NCI-H2029 treated with DMSO at 0.1 percent for 48 hours (cell line): ENCODE measurements at places on chromosomes 1 and 21.

GRCh38 chr1:43372172-43372571 is 4.4 kb upstream of the ELOVL1 start:
- no peak for DNase-seq

GRCh38 chr1:91381844-91382243 is 22.8 kb downstream of the HFM1 start:
- no peak for DNase-seq

DNA sequence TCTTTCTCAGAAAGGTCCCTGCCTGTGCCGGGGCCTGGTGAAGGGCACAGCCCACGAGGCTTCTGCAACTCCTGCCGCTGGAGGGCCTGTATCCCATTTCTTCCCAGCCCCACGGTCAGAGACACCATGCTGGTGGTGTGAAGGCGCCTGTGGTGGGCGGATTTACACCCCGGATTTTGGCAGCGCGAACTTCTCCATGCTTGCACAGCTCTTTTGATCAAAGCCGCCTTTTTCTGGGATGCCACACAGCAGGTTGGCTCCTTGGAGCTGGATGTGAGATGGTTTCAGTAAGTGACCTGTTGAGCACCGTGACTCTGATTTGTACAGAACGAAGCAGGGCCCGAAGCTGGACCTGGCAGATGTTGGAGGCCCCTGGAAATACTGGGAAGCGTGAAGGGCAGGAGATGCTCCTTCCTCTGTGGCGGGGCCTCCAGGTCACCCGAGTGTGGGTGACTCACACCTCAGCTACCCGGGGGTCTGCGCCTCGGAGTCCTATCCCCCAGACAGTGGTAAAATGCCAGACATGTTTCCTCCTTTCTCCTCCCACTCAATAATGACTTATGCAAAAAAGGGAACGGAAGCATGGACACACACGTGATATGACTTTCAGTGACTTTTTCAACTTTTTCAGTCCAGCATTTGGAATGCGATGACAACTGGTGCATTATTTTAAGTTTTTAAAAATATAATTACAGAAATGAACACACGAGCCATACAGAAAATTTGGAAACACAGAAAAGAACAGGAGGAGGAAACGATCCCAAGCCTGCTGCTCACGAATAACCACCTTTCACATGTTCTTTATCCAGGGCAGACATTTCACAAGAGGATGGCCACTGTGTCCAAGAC is 9.0 kb downstream of the UMODL1 start:
- no peak for DNase-seq

- no peak for DNase-seq
Observed at GRCh38 chr1:180566026-180566425, 7.3 kb downstream of the OVAAL start.

DNA sequence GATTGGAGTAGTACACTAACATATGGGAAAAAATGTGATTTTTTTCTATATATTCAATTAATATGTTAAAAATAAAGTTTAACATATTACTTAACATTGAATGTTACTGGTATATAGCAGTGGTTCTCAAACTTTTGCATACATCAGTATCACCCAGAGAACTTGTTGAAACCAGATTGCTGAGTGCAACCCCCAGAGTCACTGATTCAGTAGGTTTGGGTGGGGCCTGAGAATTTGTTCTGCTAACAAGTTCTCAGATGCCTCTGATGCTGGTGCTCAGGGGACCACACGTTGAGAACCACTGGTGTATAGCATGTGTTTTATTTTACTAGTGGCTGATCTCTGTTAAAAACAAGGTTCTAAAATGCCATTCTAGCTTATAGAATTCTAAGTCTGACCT is 161.9 kb downstream of the HHIPL2 start:
- DNase-seq: no peak

- no peak for DNase-seq
Observed at GRCh38 chr1:26574719-26575251, 45.2 kb downstream of the RPS6KA1 start.

DNA sequence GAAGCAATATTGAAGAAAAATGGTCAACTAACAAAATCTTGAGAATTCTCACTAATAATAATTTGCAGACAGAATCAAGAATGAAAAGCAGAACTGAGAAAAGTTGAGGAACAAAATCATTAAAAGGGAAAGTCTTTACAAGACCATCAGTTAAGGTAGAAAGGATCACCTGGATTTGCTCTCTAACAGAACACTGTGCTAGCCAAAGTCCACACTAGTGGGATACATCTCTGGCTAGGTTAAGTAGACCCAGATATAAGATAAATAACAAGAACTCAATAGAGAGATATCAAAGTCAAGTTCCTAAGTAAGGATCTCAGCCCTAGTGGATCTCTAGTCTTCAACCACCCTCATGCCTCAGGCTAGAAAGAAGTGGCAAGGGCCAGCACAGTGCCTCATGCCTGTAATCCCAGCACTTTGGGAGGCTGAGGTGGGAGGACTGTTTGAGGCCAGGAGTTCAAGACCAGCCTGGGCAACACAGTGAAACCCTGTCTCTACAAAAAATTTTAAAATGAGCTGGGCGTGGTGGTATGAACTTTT is 19.6 kb downstream of the IPP start:
- DNase-seq: no peak

- no peak for DNase-seq
Observed at GRCh38 chr1:172142324-172142723, 278.2 kb upstream of the C1orf105 start.

- no peak for DNase-seq
Observed at GRCh38 chr1:21294266-21294989, 4.2 kb upstream of the ECE1 start.
